ENCODE measurements at places on chromosomes 13 and 19. TPM values are rescaled to one million over a fixed set of nuclear protein-coding genes. Genes with fewer than 3 reads are reported as not detected.
A peak's percentile ranks its signal among the peaks of the same experiment; 100 is the strongest.

DNA sequence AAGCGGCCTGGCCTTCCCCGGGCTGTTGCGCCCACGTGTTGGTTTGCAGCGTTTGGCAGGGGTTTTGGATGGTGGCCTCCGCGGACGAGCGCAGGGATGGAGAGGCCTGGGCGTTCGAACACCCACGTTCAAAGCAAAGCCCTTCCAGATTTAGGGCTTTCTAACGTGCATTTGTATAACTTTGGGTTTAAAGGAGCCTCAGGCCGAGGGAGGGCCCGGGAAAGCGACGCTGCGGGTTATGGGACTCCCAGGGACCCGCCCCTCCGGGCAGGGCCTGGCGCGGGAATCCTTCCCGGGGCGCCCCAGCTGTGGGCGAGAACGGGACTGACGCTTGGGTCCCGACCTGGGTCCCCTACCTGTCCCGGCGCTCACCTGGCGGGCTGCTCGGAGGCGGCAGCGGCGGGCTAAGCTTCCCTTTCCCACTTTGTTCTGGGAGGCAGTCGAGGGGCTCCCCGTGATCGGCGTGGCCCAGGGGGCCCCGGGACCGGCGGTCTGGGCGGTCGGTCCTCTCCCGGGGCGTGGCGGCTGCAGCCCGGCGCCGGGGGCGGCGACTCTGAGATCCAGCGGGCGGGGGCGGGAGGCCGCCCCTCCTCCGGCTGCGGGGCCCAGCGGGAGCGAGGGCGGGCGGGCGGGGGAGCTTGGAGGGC, at the start of gene FBXO17:
Gene FBXO17, minus strand, starts transcription at position 529 of the 647 bp plus-strand sequence. CDS start 25,423 bp downstream, outside the sequence.
- no peak within 1 kb of the TSS for H3K4me3 ChIP-seq
- no peak within 1 kb of the TSS for H3K27ac ChIP-seq
- no peak for DNase-seq
- H3K36me3 ChIP-seq, result no peaks in the 10 kb centered on the region

GRCh38 chr13:35621989-35622388, 145.5 kb upstream of the MAB21L1 start:
- H3K27me3 ChIP-seq, result no peaks in the 10 kb centered on the region
- no peaks in the 10 kb centered on the region for H3K36me3 ChIP-seq
- no peaks in the 10 kb centered on the region for H3K4me1 ChIP-seq
- DNase-seq, result no peak

DNA sequence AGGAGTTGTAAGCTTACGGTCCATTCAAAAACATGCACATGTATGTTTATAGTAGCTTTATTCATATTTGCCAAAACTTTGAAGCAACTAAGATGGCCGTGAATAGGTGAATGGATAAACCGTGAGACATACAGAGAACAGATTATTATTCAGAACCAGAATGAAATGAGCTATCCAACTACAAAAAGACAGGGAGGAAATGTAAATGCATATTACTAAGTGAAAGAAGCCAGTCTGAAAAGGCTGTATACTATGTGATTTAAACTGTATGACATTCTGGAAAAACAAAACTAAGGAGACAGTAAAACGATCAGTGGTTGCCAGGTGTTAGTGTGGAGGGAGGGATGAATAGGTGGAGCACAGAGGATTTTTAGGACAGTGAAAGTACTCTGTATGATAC, 19.9 kb downstream of the NDFIP2 start:
- no peak for DNase-seq
- H3K27me3 ChIP-seq, result no peaks in the 10 kb centered on the region
- no peaks in the 10 kb centered on the region for H3K4me1 ChIP-seq
- no peaks in the 10 kb centered on the region for H3K36me3 ChIP-seq
- H3K27ac ChIP-seq, result no peak overlapping the region

DNA sequence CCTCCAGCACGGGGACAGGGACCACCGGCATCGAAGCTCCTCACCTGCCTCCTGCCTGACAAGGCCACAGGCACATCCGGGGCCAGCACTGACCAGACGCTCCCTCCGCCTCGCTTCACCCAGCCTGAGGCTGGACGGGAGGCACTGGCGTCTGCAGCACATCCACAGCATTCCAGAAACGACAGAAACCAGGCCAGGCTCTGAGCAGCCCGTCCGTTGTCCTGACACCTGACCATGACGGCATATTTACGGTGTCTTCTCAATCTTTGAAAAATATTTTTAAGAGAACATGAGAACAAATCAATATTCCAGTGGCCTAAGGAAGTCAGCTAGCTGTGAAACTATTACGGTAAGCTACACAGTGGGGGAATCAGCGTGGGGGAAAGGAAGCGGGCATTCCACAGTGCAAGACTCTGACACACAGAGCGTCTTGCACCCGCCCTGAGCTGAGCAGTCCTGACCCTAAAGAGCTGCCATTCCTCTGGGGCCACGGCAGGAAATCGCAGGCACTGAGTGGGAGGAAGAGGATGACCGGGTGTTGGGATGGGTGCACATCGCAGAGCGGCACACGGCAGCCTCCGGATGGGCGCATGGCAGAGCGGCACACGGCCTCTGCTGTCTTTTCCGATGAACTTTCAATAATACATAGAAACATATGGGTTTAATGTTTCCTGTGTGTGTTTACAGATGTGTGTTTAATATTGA, 26.8 kb downstream of the RASA3 start:
- peaks cover 63% of the 10 kb centered on the region for H3K36me3 ChIP-seq
- no peaks in the 10 kb centered on the region for H3K27me3 ChIP-seq
- H3K27ac ChIP-seq, result peak overlapping the region; percentile 44
- H3K4me3 ChIP-seq, result no peak overlapping the region
- DNase-seq, result no peak

GRCh38 chr19:46474211-46474610, 2.8 kb upstream of the PNMA8A start:
- peaks cover 2% of the 10 kb centered on the region for H3K27me3 ChIP-seq
- H3K27ac ChIP-seq, result no peak overlapping the region
- H3K36me3 ChIP-seq, result no peaks in the 10 kb centered on the region
- no peak for DNase-seq
- H3K4me1 ChIP-seq, result no peaks in the 10 kb centered on the region

GRCh38 chr13:48050550-48050949, 13.0 kb downstream of the NUDT15 start:
- H3K27me3 ChIP-seq, result no peaks in the 10 kb centered on the region
- DNase-seq, result no peak
- no peak overlapping the region for H3K27ac ChIP-seq
- no peaks in the 10 kb centered on the region for H3K4me1 ChIP-seq
- H3K4me3 ChIP-seq, result no peak overlapping the region
- peaks cover 30% of the 10 kb centered on the region for H3K36me3 ChIP-seq

- DNase-seq, result no peak
- H3K27me3 ChIP-seq, result no peaks in the 10 kb centered on the region
- H3K27ac ChIP-seq, result no peak overlapping the region
Measured at GRCh38 chr19:46976845-46977320, 42.8 kb upstream of the NPAS1 start.

DNA sequence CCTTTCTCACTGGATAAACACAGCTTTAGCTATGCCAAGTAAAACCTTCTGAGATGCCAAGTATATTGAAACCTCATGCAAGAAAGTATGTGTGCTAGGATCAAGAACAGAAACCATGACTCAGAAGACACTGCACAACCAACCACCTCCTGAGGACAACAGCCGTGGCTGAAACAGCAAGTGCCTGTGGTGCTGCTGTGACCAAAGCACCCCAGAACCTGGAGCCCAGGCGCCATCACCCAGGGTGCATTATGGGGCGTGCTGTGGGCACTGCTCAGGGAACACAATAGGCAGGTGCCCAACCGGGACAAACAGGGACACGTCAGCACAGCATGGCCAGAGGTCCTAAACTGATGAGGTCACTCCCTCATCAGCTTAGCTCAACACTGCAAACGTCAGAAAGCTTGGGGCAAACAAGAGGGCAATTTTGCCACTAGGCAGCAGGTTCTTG, 101.3 kb upstream of the SLC15A1 start:
- DNase-seq, result no peak
- H3K36me3 ChIP-seq, result peaks cover 80% of the 10 kb centered on the region
- H3K27ac ChIP-seq, result no peak overlapping the region
- no peak overlapping the region for H3K4me3 ChIP-seq
- no peaks in the 10 kb centered on the region for H3K4me1 ChIP-seq

GRCh38 chr13:29260684-29261083, 334.8 kb downstream of the SLC7A1 start:
- no peak overlapping the region for H3K4me3 ChIP-seq
- DNase-seq, result no peak
- H3K4me1 ChIP-seq, result no peaks in the 10 kb centered on the region
- no peaks in the 10 kb centered on the region for H3K36me3 ChIP-seq
- no peaks in the 10 kb centered on the region for H3K27me3 ChIP-seq

- no peak overlapping the region for H3K4me3 ChIP-seq
- peaks cover 5% of the 10 kb centered on the region for H3K27me3 ChIP-seq
- H3K4me1 ChIP-seq, result no peaks in the 10 kb centered on the region
- H3K36me3 ChIP-seq, result no peaks in the 10 kb centered on the region
Measured at GRCh38 chr13:23449398-23450162, 16.1 kb upstream of the SACS start.

- peak overlapping the region; percentile 21 for H3K27ac ChIP-seq
- peaks cover 7% of the 10 kb centered on the region for H3K27me3 ChIP-seq
- peak overlapping the region; percentile 85 for H3K4me3 ChIP-seq
- no peak for DNase-seq
Measured at GRCh38 chr19:41928754-41929535, 696 bp upstream of the ERFL start.

DNA sequence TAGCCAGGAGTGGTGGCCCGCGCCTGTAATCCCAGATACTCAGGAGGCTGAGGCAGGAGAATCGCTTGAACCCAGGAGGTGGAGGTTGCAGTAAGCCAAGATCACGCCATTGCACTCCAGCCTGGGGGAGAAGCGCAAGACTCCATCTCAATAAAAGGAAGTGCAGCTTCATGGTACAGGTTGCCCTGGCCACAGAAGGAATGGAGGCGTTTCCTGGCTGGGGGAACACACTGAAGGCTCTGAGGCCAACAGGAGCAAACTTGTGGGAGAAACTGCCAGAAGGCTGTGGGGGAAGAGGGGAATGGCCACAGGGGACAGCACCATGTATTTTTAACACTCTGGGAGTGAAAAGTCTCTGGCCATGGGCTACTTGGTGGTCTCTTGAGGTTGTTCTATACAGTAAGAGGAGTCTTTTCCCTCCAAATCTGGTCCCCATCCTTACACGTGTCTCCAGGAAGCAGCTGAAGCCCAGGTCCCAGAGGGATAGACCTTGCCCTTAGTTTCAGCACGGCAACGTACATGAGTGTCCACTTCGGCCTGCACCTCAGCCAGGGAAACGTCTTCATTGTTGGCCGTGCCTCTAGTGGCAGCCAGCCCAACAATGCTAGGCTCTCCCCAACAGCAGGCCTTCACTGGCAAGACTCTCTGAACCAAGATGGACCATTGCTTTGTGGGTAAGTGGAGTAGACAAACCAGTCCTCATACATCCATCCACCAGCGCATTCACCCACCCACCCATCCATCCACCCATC, 7.4 kb downstream of the MICOS13 start:
- H3K4me1 ChIP-seq, result no peaks in the 10 kb centered on the region
- H3K4me3 ChIP-seq, result no peak overlapping the region
- DNase-seq, result no peak
- H3K36me3 ChIP-seq, result peaks cover 3% of the 10 kb centered on the region

DNA sequence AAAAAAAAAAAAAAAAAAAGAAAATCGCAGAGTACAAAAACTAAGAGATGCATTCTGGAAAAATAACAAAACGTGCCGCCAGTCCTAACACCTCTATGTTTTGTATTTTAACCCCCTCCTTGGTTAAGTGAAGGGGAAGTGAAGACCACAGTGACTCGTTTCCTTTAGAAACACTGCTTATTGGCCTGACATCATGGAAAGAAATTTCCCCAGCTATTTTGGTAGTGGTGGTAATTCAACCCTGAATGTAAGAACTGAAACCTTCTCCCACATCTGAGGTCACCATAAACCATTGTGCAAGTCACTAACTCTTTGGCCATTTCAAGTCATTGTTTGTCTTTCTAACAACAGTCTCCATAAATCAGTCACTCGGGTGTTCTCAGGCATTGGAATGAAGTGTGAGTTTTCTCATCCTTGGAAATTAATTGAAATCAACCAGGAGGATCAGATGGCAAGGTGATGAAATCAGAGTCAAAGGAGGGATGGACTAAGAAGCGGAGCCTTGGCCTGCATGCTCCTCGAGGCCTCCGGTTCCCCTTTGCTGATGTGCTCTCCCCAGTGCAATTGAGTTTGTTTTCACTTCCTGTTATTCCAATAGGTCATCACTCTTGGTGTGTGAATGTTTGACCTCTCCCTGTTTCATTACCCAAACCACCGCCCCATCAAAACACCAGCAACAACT, 443.9 kb downstream of the FGF9 start:
- H3K36me3 ChIP-seq, result no peaks in the 10 kb centered on the region
- no peaks in the 10 kb centered on the region for H3K4me1 ChIP-seq
- peak; percentile 17 for DNase-seq
- no peak overlapping the region for H3K4me3 ChIP-seq

GRCh38 chr19:51422053-51422448, 4.6 kb upstream of the SIGLEC10 start:
- DNase-seq, result peak; percentile 76
- H3K36me3 ChIP-seq, result no peaks in the 10 kb centered on the region
- peaks cover 47% of the 10 kb centered on the region for H3K27me3 ChIP-seq
- no peak overlapping the region for H3K27ac ChIP-seq
- no peak overlapping the region for H3K4me3 ChIP-seq

GRCh38 chr13:38429916-38430315, 80.3 kb downstream of the UFM1 start:
- no peaks in the 10 kb centered on the region for H3K4me1 ChIP-seq
- H3K4me3 ChIP-seq, result no peak overlapping the region
- H3K36me3 ChIP-seq, result no peaks in the 10 kb centered on the region
- no peaks in the 10 kb centered on the region for H3K27me3 ChIP-seq
- H3K27ac ChIP-seq, result no peak overlapping the region
- DNase-seq, result no peak

- no peak overlapping the region for H3K4me3 ChIP-seq
- H3K36me3 ChIP-seq, result no peaks in the 10 kb centered on the region
- no peak overlapping the region for H3K27ac ChIP-seq
- H3K4me1 ChIP-seq, result no peaks in the 10 kb centered on the region
- no peak for DNase-seq
Measured at GRCh38 chr13:26323764-26324163, 69.8 kb downstream of the CDK8 start.

Gene TMPRSS9
- total RNA-seq, result not detected

Gene WBP4
- 4.7 TPM for total RNA-seq

Gene TUBA3C
- total RNA-seq, result not detected

Gene SHFL
- total RNA-seq, result 84.8 TPM

Measured in T-cell (primary cell).